ENCODE measurements at places on chromosomes 1 and 21. TPM values are rescaled to one million over a fixed set of nuclear protein-coding genes. Genes with fewer than 3 reads are reported as not detected.

SYT11 gene
- 16.8 TPM for total RNA-seq

GRCh38 chr1:22662318-22662717 lies 9.3 kb downstream of the C1QB start:
- no peak overlapping the region for H3K4me3 ChIP-seq
- no peak for DNase-seq
- no peaks in the 10 kb centered on the region for H3K36me3 ChIP-seq
- no peaks in the 10 kb centered on the region for H3K27me3 ChIP-seq
- H3K27ac ChIP-seq, result no peak overlapping the region

DNA sequence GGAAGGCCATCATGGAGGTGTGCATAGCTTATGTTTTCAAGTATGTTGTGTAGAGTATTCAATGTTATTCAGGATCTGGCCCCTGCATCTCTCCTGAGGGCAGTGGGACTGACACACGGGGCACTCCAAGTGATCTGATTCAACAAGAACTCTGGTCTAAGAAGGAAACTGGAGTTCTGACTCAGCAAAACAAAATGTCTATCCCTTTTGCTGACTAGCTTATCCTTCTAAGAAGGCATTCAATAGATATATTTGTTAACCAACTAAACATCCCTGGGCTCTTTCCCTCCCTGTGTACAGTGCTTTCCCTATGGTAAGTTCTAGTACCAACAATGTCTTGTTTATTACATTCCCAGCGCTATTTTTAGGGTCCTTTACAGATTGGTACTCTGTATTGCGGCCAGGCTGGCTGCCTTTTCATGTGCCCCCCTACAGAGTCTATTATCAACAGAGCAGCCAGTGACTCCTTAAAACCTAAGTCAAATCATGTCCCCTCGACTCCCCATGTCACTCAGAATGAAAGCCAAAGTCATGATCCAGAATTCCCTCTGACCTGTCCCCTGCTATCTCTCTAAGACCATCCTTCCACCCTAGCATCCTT lies 304.9 kb downstream of the KCNH1 start:
- DNase-seq, result no peak
- no peak overlapping the region for H3K27ac ChIP-seq
- H3K27me3 ChIP-seq, result no peaks in the 10 kb centered on the region

UROD gene
- total RNA-seq, result 71.0 TPM

DNA sequence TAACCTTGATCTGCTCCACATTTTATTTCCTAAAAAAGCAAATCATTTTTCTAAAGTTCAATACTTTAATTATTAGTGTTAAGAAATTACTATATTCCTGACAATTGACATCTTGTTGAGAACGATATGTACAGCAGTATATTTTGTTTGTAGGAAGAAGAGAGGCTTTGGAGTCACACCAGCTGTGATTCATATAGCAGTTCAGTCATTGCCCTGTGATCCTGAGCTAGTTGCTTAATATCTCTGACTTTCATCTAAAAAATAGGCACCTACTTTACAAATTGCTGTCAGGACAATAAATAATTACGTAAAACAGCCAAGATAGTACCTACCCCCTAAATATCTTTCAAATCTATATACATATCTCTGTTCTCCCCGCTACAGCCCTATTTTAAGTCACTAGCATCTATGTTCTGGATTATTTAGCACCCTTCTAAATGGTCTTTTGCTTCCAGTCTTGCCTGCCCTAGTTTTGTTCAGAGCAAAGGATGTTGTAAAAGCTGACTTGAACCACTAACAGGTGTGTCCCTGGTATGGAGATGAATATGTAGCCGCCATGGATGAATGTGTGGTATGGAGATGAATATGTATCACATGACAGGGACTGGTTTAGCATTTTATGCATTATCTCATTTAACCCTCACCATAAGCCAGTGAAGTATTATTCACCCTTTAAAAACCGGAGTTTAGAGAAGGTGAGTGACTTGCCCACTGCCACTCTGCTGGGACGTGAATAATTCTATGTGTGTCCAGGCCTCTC lies 42.2 kb downstream of the RNF220 start:
- H3K4me3 ChIP-seq, result no peak overlapping the region
- no peak for DNase-seq
- no peaks in the 10 kb centered on the region for H3K4me1 ChIP-seq
- no peak overlapping the region for H3K27ac ChIP-seq

- no peaks in the 10 kb centered on the region for H3K4me1 ChIP-seq
- H3K4me3 ChIP-seq, result peak overlapping the region; percentile 65
- DNase-seq, result peak; percentile 78
- H3K27ac ChIP-seq, result no peak overlapping the region
Observed at GRCh38 chr1:6497215-6497866, 5.9 kb upstream of the PLEKHG5 start.

- H3K27me3 ChIP-seq, result no peaks in the 10 kb centered on the region
- H3K4me1 ChIP-seq, result no peaks in the 10 kb centered on the region
- no peaks in the 10 kb centered on the region for H3K36me3 ChIP-seq
- DNase-seq, result no peak
- H3K27ac ChIP-seq, result no peak overlapping the region
Observed at GRCh38 chr1:105100102-105100501, 1350.4 kb downstream of the AMY1C start.

DNA sequence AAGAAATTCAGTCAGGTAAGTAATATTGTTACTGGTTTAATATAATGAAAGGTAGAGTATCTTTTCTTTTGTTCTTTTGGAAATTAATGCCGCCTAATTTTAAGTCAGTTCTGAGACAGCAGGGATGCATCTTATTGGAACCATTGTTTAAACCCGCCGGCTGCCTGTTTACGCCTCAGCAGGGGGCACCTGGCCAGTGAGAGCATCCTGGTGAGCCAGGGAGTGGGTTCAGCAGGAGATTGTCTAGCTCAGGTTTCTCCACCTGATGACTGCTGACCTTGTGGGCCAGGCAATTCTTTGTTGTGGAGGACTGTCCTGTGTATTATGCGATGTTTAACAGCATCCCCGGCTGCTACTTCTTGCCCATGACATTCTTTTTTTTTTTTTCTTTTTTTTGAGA lies 30.2 kb downstream of the CHAF1B start:
- H3K27ac ChIP-seq, result no peak overlapping the region
- no peaks in the 10 kb centered on the region for H3K36me3 ChIP-seq
- H3K4me1 ChIP-seq, result no peaks in the 10 kb centered on the region
- no peaks in the 10 kb centered on the region for H3K27me3 ChIP-seq
- no peak for DNase-seq
- no peak overlapping the region for H3K4me3 ChIP-seq

GRCh38 chr1:41588334-41588875 lies 103.9 kb upstream of the EDN2 start:
- H3K27ac ChIP-seq, result no peak overlapping the region
- no peak for DNase-seq
- H3K36me3 ChIP-seq, result no peaks in the 10 kb centered on the region
- H3K4me3 ChIP-seq, result no peak overlapping the region

GRCh38 chr21:37139154-37139553 lies 66.1 kb downstream of the TTC3 start:
- peaks cover 27% of the 10 kb centered on the region for H3K36me3 ChIP-seq
- no peak for DNase-seq
- H3K4me3 ChIP-seq, result no peak overlapping the region
- no peaks in the 10 kb centered on the region for H3K27me3 ChIP-seq
- no peaks in the 10 kb centered on the region for H3K4me1 ChIP-seq
- no peak overlapping the region for H3K27ac ChIP-seq

GRCh38 chr1:51957618-51958017 lies 32.9 kb downstream of the RAB3B start:
- DNase-seq, result peak; percentile 42
- H3K4me3 ChIP-seq, result no peak overlapping the region
- no peaks in the 10 kb centered on the region for H3K4me1 ChIP-seq
- H3K27me3 ChIP-seq, result no peaks in the 10 kb centered on the region

- peak overlapping the region; percentile 66 for H3K27ac ChIP-seq
- H3K4me1 ChIP-seq, result peaks cover 7% of the 10 kb centered on the region
Observed at GRCh38 chr1:27406362-27406680, 13.9 kb downstream of the GPR3 start.

CD84 gene
- total RNA-seq, result 17.5 TPM

Data from kidney (tissue), 22 donors.